Activated T-helper 1 cell treated with anti-CD3 and anti-CD28 coated beads, Interleukin-12 subunit alpha, Interleukin-12 subunit beta, Interleukin-2, Interleukin-4 antibody, amounts not matched to agents 30 ng/mL and 10 ng/mL and 1 ng/mL, durations not matched to agents 14 hours and 24 hours and 36 hours (primary cell): ENCODE measurements at places on chromosomes 1 and 21. TPM values are rescaled to one million over a fixed set of nuclear protein-coding genes. Genes with fewer than 3 reads are reported as not detected.

GRHL3 gene
- not detected in 2 replicates for total RNA-seq

ATP6V1G3 gene
- not detected in 2 replicates for total RNA-seq

HPCAL4 gene
- 0.69 and 0.75 TPM in 2 replicates for total RNA-seq

GRCh38 chr21:44349847-44350772 lies 3.3 kb upstream of the TRPM2 start:
- H3K36me3 ChIP-seq: no peaks in the 10 kb centered on the region
- no peak overlapping the region for H3K4me3 ChIP-seq
- no peak for DNase-seq
- no peak overlapping the region for H3K27ac ChIP-seq
- peaks cover 23% of the 10 kb centered on the region for H3K27me3 ChIP-seq

- H3K4me3 ChIP-seq: no peak overlapping the region
- no peaks in the 10 kb centered on the region for H3K36me3 ChIP-seq
- H3K4me1 ChIP-seq: no peaks in the 10 kb centered on the region
- peaks cover 20% of the 10 kb centered on the region for H3K27me3 ChIP-seq
Measured at GRCh38 chr1:66539491-66539890, 5.5 kb downstream of the SGIP1 start.

DNA sequence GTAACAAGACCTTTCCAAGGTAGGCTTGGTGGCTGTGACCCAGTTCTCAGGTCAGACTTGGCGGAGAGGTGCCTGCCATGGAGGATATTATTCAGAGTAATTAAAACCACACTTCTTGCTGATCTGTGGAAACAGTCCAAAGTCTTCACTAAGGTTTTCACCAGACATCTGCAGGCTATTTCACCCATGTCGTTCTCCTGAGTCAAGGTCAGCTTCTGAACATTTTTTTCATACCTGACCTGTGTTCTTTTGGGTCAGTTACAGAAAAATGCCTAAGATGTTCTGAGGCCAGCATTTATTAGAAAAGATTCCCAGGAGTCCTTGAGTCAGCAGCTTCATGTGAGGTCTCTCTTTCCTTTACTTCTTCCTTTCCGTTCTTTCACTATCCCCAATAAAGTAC lies 54.9 kb downstream of the RGL1 start:
- H3K4me1 ChIP-seq: no peaks in the 10 kb centered on the region
- H3K4me3 ChIP-seq: no peak overlapping the region
- H3K27ac ChIP-seq: no peak overlapping the region
